ENCODE measurements at places on chromosomes 16 and 17.
A peak's percentile ranks its signal among the peaks of the same experiment; 100 is the strongest.

GRCh38 chr16:66036184-66036583 lies 330.3 kb upstream of the CDH5 start:
- DNase-seq: no peak

GRCh38 chr16:57844416-57845030 lies 42.2 kb upstream of the KIFC3 start:
- no peak for DNase-seq

GRCh38 chr17:67245694-67246402 lies 852 bp upstream of the HELZ start:
- DNase-seq: no peak

DNA sequence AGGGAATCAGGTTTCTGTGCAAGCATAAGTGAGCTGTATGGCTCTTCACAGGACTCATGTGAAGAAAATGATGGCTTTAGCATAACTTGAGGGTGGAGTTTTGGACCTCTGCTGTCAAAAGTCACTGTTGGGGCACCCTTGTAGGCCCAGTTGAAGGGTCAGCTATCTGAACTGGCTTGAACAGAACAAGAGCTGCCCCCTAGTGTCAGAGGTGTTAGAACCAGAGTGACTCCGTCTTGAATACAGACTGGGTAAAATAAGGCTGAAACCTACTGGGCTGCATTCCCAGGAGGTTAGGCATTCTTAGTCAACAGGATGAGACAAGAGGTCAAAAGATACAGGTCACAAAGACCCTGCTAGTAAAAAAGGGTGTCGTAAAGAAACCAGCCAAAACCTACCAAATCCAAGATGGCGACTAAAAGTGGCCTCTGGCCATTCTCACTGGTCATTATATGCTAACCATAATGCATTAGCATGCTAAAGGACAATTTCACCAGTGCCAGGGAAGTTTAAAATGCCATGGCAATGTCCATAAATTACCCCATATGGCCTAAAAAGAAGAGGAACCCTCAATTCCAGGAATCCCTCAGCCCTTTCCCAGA lies 484.0 kb upstream of the ERCC4 start:
- DNase-seq: no peak

GRCh38 chr16:29729116-29729521 lies 16.7 kb downstream of the C16orf54 start:
- no peak for DNase-seq

DNA sequence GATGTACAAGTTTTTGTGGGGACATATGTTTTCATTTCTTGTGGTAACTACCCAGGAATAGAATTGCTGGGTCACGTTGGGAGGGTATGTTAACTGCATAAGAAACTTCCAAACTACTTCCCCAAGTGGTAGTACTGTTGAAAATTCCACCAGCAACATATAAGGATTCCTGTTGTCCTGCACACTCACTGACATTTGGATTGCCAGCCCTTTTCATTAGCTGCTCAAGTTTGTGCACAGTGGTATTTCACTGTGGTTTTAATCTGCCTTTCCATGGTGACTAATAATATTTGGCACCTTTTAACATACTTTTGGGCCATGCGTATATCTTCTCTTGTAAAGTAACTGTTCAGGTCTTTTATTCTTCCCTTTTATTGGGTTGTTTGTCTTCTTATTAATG lies 103.3 kb downstream of the GNAO1 start:
- no peak for DNase-seq

GRCh38 chr16:50259334-50260205 lies 6.8 kb upstream of the ADCY7 start:
- no peak for DNase-seq

DNA sequence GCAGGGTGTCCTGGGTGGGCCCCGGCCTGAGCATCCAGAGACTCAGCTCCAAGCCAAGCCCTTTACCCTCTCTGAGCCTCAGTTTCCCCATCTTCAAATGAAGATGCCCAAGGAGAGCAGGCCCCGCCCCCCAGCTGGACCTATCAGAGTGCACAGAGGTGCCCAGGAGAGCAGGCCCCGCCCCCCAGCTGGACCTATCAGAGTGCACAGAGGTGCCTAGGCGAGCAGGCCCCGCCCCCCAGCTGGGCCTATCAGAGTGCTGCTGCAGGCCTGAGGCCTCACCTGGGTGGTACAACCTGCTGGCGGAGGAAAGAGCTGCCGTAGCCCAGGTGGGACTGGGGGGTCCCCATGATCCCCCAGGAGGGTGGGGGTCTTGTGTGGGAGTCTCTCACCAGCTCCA lies 3.4 kb upstream of the SSTR5 start:
- no peak for DNase-seq

DNA sequence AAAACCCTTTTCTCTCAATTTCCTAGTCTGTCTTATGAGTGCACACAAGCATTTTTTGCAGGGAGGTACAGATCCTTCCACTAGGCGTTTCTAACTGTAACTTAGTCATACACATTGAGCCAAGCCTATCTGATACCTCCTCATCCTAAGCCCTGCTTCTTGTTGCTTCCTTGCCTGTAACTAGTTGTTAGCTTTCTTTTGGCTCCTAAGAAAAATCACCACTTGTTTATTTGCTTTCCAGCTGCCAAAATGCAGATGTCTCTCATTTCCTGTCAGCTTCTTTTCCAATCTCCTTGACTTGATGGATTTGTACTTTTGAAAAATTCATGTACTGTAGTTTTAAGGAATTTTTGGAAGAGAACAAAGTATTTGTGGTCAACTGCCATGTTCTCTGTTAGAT lies 73.7 kb downstream of the TNRC6C start:
- DNase-seq: peak; percentile 19

DNA sequence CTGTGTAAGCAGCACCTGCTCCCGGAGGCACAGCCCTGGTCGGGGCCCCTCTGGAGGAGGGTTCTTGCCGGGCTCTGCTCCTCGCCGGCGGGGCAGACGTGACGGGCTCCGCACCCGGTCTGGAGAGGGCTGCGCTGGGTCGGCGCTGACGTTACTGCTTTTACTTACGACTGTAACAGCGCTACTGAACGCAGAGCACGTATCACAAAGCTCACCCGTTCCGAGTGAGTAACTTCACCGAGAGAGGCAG lies 1.3 kb upstream of the RAB40C start:
- DNase-seq: no peak

DNA sequence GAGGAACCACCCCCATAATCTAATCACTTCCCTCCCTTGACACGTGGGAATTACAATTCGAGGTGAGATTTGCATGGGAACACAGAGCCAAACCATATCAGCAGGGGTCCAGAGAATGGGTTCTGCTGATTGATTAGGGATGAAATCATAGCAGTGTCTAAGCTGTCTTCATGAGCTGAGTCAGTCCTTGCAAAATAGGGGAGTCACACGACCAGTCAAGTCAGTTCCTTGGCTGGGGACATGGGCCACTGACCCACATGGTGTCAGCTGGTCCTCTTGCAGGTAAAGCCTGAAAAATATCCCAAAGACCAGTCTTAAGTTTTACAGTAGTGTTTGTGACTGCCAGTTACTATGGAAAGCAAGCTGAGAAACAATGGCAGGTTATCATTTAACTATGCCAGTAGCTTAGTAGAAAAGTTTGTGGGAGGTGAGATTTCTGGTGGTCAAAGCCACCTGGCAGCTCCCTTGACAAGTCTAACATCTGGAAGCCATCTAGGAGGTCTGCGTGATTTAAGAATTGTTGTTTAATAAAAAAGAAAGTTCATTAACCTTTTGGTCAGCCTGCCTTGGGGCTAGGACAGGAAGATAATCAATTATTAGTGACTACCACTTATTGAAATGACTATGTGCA lies 15.7 kb upstream of the ATF7IP2 start:
- DNase-seq: no peak

- no peak for DNase-seq
These were observed 68.1 kb downstream of the SEC14L1 start for GRCh38 chr17:77208856-77209255.

GRCh38 chr17:42276609-42277341 lies 584 bp upstream of the STAT5B start:
- DNase-seq: peak; percentile 62

GRCh38 chr17:39726617-39727016 lies 3.7 kb downstream of the MIEN1 start:
- DNase-seq: no peak

DNA sequence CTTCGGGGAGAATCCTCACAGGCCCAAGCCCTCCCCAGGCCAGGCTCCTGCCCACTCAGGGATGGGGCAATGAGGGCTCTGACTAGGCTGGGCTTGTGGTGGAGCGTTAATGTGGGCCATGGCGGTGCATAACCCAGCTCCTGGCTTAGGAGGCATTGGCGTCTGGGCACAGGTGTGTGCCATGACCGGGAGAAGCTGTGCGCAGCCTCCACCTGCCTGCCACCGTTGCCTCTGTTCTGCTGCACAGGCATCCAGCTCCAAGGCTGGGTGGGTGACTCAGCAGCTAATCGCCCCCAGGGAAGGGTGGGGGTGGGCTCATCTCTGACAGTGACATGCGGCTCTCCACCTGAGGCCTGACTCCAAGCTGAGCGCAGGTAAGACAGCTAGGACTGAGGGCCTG lies 3.5 kb upstream of the ARHGAP27 start:
- DNase-seq: no peak

DNA sequence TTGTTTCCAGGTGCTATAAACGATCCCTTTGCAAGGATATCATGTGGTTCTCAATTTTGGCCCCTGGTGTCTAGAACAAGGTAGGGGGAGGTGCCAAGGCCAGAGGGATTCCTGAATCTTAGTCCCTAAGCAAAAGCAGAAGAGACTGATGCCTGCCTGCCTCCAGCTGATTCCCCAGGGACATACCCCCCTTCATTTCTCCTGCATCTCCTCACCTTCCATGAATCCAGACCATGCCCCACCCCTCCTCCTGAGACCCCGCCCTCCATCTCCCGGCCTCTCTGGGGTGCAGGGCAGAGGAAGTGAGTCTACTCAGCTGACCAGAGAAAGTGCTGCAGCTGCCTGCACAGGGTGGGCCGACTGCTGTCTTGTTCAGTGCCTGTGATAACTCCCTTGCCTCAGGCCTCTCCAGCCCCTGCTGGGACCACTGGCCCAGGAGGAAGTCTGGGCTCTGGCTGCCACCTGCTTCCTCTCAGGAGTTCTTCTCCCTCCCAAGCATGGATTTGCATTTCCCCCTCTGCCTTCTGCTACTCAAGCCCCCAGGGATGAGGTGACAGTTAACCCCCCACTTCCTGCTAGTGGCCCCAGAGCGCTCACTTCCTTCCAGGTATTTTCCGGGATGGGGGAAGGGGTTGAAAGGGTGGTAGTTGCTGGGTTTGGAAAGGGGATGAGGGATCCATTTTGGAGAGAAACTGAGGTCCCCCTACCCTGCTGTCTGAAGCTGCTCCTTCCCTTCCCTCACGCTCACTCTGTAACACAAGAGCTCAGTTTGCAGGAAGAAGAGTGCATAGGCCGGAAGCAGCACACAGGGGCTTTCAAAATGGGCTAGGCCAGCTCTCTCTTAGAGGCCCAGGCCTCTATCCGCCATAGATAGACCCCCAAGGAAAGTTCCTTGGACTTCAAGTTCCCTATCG lies 10.5 kb upstream of the TSPOAP1 start:
- no peak for DNase-seq

DNA sequence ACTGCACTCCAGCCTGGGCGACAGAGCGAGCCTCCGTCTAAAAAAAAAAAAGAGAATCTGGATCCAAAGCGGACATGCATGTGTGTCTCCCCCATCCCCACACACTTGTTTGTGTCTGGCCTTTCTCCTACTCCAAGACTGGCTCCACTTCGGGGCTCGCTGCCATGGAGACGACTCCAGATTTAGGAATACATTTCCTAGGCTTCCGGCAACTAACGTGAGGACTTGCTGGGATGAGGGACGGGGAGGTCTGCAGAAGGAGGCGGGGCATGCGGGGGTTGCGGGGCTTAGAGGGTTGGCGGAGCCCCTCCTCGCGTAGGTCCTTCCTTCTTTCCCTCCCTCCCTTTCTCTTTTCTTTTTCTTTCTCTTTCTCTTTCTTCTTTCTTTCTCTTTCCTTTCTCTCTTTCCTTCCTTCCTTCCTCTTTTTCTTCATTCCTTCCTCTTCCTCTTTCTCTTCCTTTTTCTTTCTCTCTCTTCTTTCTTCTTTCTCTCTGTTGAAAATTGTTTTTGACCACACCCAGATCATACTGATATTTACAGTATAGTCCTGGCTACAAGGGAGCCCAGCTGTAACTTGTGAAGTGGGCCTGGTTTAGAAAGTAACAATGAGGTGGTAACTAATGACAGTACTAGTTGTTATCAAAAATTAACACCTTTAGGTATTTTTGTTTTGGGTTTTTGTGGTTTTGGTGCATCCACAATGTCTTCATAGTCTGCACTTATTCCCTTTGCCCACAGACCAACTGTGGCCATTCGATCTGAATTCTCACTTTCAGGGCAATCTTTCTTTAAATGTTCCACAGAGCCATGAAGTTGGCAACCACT lies 25.2 kb downstream of the MIS12 start:
- DNase-seq: no peak

DNA sequence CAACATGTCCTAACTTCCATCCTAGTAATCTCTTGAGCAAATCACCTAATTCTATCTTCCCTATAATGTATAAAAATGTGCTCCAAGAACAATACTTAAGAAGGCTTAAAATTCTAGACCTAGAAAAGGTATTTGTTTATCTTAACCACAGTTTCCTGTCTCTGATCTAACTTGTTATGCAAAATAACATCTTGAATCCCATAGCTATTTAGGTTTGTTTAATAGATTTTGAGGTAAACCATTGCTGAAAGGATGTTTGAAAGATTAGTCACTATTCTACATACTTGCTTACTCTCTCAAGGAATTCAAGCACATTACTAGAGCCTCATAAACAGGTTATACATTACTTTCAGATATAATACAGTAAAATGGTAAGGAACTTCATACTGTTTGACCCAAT lies 13.0 kb downstream of the CA10 start:
- DNase-seq: no peak

- DNase-seq: no peak
These were observed 5.0 kb downstream of the CAMKK1 start for GRCh38 chr17:3887804-3888203.

DNA sequence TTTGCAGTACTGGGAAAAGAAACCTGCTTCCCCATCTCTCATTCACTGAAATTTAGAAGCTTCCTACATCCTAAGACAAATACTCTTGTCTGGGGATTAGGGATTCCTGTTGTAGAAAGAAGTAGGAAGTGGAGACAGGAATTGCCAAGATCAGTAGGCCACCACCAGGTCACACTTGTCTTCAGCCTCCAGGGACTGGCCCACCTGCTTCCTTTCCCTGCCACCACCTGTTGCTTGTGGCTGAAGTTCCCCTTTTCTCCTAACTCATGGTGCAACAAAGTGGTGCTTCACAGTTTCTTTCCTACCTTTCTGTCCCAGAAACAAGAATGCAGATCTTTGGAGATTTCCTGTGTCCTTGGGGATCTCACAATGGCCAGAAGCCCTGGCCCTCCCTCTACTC lies 82.4 kb downstream of the WNT3 start:
- no peak for DNase-seq

GRCh38 chr16:75238853-75239541 lies 12.4 kb downstream of the BCAR1 start:
- DNase-seq: no peak

- DNase-seq: no peak
These were observed at the start of gene ABCA6 for GRCh38 chr17:69141431-69142174. Gene ABCA6, minus strand, starts transcription at chr17:69141895. Its CDS starts 1,192 bp downstream, at chr17:69140703.

Measured in amniotic stem cell (primary cell).